ENCODE measurements at places on chromosomes 3 and 15.

DNA sequence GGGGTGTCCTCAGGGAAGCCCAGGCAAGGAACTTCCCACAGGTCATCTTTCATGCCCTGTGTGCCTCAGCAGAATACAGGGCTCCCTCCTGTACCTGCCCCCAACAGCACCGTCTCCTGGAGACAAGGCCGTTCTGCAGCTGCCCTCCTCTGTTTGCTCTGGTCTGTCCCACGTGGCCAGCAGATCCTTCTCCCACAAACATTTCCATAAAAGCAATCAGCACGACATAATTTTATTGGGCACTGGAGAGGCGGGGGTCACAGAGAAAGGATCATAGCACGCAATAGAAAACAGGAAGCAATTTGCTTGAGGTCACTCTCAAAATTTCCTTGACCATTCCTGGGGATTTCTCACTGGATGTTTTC lies 29.4 kb downstream of the STARD5 start:
- DNase-seq: no peak

GRCh38 chr3:135138776-135139175 lies 343.7 kb downstream of the EPHB1 start:
- no peak for DNase-seq

DNA sequence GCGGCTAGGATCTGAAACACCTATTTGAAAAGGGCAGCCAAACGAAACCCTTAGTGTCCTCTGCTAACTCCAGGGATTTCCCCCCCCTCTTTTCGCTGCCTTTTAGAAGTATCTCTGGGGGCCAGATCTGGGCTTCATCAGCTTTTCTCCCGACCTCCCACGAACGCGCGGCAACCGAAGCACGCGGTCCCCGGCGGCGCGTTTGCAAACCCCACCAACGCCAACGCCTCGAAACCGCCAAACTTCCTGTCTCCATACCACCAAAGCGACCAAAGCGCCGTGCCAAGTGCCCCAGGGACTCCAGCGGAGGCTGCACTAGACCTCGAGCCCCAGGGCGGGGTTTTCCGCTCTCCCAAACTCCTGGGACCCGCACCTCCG lies 155.8 kb upstream of the FRMD4B start:
- DNase-seq: no peak

- no peak for DNase-seq
Measured at GRCh38 chr15:100570275-100570674, 31.7 kb downstream of the LINS1 start.

- no peak for DNase-seq
Measured at GRCh38 chr3:120681018-120681417, 1.0 kb downstream of the HGD start.

GRCh38 chr3:54180921-54181320 lies 58.6 kb downstream of the CACNA2D3 start:
- DNase-seq: no peak

GRCh38 chr3:46946856-46947545 lies 29.5 kb downstream of the CCDC12 start:
- DNase-seq: no peak

DNA sequence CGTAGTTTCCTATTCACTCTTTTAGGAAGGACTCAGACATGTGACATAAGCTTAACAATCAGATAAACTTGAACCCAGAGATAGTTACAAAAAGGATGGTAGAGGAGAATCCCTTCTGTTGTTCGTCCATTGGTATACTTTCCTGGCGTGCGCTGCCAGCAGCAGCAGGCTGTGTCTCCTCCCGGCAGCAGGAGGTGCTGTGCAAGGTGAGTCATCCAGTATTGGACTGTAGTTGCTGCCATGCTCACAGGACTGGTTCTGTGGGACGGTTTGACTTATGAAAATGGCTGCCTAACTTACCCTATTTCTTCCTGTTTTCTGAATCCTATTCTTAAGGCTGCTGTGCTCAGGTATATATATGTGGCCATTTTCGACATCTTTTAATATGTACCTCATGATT lies 253.4 kb upstream of the LRRC3B start:
- no peak for DNase-seq

GRCh38 chr3:169094204-169094603 lies 569.3 kb downstream of the MECOM start:
- no peak for DNase-seq

- no peak for DNase-seq
Measured at GRCh38 chr3:28923994-28924393, 356.9 kb upstream of the RBMS3 start.

Measured in NAMALWA (cell line).